Glomerular endothelial cell (primary cell): ENCODE measurements at places on chromosomes 11 and 22. TPM values are rescaled to one million over a fixed set of nuclear protein-coding genes. Genes with fewer than 3 reads are reported as not detected.

DNA sequence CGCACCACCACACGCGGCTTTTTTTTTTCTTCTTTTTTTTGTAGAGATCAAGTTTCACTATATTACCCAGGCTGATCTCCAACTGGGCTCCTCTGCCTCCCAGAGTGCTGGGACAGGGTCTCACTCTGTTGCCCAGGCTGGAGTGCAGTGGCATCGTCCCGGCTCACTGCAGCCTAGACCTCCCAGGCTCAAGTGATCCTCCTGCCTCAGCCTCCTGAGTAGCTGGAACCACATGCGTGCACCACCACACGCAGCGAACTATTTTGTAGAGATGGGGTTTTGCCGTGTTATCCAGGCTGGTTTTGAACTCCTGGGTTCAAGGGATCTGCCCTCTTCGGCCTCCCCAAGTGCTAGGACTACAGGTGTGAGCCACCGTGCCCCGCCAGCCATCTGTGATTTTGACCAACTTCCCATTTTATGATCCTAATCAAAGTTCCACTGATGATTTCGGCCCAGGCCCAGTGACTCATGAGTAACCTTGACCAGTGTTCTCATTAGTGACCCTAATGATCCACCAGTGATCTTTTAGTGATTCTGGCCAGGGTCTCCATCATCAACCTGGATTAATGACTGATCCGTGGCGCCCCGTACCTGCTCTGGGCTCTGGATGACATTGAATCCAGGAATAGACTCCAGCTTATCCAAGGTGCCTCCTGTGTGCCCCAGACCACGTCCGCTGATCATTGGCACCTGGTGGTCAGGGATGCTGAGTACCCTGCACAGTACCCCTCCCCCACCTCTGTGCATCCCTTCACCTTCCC, 1.7 kb downstream of the TYMP start:
- DNase-seq: no peak

DNA sequence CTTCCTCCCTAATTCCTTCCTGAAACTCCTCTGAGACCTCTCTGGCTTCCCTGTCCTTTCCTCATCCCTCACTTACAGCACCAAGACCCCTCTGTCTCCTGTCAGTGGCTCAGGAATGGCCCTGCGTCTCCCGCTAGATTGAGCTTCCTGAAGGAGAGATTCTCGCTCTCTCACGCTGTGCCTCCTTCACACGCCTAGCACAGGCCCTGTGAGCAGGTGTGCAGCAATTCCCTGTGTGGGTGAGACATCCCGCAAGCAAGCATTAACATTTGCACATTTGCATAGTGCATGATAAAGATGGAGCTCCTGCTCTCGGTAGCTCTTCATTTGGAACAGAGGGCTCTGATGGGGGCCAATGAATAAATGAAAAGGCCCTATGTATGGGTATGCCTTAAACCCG, 159.8 kb downstream of the ADAMTS15 start:
- no peak for DNase-seq

DNA sequence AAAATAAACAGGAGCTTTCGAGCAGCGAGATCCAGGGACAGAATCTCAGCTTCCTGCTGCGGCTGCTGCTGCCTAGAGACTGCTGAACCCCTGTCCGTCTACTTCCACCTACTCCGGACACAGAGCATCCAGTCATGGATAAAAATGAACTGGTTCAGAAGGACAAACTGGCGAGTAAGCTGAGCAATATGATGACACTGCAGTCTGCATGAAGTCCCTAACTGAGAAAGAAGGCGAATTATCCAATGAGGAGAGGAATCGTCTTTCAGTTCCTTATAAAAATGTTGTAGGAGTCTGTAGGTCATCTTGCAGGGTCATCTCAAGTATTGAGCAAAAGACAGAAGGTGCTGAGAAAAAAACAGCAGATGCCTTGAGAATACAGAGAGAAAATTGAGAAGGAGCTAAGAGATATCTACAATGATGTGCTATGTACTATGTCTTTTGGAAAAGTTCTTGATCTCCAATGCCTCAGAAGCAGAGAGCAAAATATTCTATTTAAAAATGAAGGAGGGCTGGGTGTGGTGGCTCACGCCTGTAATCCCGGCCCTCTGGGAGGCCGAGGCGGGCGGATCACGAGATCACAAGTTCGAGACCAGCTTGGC, 11.1 kb upstream of the MS4A2 start:
- no peak for DNase-seq

- DNase-seq: no peak
Measured at GRCh38 chr11:3894128-3894731, 38.8 kb downstream of the STIM1 start.

DNA sequence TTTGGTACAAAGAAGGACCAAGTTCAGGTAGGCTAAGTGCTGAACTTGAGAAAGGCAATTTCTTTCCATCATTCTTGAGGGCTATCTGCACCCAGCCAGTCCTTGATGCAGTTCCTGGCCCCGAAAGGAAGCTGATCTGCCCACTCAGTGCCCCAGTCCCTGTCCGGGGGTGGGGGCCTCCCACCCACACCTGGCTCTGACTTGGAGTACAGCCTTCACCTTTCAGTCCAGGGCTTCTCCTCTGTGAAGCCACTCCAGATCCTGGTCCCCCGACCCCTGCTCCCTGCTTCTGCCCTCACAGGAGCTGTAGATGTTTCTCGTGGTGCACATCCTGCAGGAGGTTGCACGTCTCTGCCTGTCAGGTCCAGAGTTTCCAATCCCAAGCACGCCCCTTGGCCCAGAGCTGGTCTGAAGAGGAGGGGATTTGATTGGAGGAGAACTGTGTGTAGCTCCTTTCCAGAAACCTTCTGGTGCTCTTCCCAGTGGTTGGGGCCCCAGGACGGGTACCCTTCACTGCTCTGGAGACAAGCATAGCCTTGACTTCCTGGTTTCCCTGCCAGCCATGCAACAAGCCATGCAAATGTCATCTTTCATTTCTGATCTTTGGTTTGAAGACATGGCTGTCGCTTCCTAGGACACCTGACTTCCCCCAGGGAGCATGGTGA, 75.3 kb downstream of the BCR start:
- no peak for DNase-seq

DNA sequence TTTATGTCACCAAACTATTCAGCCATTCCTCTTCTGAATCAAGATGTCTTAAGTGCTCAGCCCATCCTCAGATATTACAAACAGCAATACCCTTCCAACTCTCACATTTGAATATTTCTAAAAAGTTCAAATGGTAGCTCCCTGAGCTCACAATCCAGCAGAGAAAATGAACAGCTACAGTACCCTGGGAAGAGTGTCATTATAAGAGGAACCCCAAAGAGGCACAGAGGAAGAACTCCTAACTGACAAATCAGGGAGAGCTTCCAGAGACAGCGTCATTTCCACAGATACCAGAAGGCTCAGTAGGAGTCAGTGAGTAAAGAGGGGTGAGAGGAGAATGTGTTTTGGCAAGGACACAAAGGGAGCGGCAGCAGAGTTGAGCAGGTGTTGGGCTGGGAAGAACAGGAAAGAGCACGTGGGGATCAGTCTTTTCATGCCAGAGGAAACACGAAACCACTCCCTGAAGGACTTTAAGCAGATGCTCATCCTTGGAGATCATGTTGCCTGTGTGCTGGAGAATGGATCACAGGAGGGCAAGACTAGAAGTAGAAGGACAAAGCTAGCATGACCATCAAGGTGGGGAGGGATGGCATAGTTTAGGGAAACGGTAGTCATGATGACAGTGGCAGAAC, 4.3 kb downstream of the CLTCL1 start:
- no peak for DNase-seq

DNA sequence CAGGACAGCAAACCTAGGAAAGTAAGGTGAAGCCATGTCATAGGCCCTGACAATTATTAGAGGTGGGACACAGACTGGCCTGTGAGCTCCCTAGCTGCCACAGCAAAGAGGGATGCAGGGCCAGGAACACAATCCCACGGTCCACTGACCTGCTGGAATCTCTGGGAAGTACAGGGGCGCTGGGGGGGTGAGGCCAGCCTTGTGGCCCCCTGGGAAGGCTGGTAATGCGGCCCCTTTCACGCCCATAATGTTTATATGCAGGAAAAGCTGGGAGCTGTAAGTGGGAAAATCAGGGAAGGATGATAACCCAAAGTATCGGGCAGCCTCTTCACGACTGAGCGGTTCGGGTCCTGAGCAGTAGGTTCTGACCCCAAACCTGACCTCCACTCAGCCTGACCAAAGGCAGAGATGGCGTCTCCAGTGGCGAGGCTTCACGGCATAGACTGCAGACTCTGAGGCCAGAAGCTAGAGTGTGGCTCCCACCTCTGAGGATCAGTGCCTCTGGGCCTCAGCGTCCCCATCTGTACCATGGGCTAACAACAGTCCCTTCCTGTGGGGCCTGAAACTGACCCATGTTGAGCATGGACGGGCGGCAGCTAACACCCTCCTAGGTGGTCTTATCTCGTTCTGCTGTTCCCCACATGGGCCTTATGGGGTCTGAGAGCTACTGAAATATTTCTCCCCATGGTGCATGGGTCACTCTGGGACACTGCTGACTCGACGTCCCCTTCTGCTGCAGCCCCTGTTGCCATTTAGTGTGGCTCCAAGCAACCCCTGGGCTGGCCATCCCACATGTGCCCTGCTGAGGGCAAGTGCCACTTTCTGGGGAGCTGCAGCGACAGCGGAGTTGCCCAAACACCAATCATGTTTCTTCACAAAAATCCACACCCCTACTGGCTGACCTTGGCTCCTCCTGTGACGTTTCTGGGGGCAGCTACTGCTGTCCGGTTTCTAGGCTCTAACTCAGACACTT, 101.8 kb downstream of the PHF21B start:
- no peak for DNase-seq

GRCh38 chr11:101091781-101092180, 37.8 kb downstream of the PGR start:
- no peak for DNase-seq

GRCh38 chr11:94309757-94310156, 5.4 kb downstream of the IZUMO1R start:
- no peak for DNase-seq

GRCh38 chr11:72394416-72394815, 39.9 kb downstream of the CLPB start:
- DNase-seq: no peak

DNA sequence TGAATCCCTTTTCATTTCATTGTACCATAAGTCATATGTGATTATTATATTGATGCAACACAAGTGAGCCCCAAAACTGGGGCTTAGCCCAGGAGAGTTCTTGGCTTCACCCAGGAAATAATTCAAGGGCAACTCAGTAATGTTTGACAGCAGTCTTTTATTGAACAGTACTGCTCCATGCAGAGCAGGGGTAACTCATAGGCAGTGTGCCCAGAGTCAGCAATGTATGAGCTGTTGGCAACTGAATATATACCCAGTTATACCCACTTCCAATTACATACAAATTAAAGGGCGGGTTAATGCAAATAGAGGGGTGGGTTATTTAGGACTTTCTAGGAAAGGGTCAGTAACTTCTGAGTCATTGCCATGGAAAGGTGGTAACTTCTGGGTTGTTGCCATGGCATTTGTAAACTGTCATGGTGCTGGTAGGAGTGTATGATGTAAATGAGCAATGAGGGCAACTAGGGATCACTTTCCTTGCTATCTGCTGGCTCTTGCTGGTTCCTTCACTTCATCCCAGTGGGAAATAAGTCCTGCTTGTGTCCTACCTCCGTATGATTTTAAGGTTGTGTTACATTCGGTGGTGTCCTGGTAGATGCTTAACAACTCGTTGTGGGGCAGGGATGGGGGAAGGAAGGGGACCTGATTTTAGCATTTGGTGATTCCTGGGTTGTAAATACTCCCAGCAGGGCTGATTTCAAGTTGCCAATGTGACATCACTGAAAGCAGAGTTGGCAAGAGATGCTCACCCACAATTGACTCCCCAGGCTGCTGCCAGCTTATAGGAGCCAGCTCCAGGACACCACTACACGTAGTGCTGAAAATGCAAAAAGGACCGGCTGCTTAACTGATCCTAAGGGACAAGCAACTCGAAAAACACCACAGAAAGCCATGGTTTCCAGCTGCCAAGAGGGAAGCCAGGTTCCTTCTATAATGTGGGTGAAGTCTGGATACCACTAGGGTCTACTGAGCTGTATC, 70.1 kb downstream of the SYT9 start:
- DNase-seq: no peak

DNA sequence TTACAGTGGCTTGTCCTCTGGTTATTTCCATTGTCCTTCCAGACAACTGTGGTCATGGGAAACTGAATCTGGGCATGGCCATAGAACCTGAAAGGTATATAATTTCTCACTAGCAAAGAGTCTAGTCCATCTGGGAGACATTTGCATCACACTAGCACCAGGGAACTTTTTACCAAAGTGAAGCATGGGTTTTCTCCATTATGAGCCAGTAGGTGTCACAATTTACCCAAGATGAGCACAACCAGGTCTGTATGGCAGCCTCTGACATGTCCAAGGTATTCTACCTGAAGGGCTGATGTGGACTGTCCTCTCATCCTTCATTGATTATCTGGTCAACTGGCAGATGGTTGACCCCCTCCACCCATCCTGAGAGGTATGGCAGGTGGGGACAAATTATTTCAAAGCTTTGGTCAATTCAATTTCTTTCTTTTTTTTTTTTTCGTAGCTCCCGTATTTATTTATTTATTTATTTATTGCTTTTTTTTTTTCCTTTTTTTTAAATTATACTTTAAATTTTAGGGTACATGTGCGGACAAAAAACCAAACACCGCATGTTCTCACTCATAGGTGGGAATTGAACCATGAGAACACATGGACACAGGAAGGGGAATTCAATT, 425.9 kb downstream of the TMEM135 start:
- no peak for DNase-seq

DNA sequence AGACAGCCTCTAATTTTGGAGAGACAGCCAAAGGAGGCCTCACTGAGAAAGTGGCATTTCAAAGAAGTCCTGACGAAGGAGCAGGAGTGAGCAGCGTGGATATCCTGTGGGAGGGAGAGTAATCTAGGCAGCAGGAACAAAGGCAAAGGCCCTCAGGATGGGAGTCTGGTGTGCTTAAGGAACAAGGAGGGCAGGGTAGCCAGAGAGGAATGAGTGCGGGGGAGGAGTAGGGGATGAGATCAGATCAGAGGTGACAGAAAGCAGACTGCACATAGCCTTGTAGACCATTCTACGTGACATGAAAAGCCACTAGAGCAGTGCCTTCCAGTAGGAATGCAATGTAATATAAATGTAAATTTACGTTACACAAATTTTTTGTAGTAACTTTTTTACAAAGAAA, 5.6 kb downstream of the SLC36A4 start:
- no peak for DNase-seq

DNA sequence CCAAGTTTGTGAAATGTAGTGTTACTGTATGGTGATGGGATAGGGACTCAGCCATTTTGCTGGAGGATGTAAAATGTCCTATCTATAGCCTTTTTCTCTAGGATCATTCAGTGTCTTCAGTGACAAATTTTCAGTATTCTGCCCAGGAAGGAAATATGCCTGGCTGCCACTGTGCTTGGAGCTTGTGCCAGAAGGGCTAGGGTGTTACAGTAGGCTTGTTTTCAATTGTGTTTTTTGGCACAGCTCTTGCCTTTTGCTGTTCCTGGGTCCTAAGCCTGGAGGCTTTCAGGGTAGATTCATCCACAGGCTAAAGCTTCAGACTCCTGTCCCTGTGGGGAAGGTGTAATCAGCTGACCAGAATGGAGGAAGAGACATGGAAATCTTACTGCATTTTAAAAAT, 22.0 kb upstream of the PHOX2A start:
- no peak for DNase-seq

MADD gene
- total RNA-seq: 28.1 and 39.7 TPM in 2 replicates

CABP4 gene
- total RNA-seq: 1.3 and 1.7 TPM in 2 replicates

CABP2 gene
- not detected in 2 replicates for total RNA-seq

OR4C6 gene
- not detected in 2 replicates for total RNA-seq

DNAJB7 gene
- not detected in 2 replicates for total RNA-seq

SULT4A1 gene
- 0.19 and 1.5 TPM in 2 replicates for total RNA-seq

FAM83F gene
- 0.05 and 0.18 TPM in 2 replicates for total RNA-seq

SLC25A45 gene
- total RNA-seq: 2.0 and 3.5 TPM in 2 replicates
